Stomach (tissue), 19 donors: ENCODE measurements at places on chromosomes 3 and 15. TPM values are rescaled to one million over a fixed set of nuclear protein-coding genes. Genes with fewer than 3 reads are reported as not detected.

DNA sequence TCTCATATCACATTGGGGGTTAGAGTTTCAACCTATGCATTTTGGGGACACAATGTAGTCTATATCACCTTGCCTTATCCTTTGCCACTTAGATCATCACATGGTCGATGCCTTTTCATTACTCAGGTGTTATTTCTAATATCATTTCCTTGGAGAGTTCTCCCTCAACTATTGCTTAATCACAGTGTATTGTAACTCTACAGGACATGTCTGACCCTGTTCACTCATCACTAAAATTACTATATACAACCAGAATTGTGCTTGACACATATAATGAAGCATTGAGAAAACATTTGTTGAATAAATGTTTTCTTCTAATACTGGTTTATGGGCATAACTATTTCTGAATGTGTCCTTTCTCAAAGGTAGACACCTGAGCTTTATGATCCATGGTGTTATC is 207.4 kb downstream of the EPHA6 start:
- no peak for DNase-seq

DNA sequence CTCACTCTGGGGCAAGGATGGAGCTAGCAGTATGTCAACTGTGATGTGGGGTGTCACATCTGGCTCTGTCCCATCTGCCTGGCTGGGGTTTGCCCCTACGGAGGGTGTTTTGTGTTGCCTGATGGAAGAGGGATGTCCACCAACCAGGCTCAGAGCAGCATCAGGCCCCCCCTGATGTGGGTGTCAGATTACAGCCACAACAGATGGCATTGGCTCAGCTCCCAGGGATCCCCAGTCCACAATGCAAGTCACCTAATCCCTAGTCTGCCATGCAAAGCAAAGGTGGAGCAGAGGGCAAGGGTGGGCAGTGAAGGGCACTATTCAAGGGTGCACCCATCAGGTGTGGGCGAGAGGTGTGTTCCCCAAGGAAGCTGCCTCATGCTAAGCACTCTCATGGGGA is 48.9 kb upstream of the AMOTL2 start:
- no peak for DNase-seq

DNA sequence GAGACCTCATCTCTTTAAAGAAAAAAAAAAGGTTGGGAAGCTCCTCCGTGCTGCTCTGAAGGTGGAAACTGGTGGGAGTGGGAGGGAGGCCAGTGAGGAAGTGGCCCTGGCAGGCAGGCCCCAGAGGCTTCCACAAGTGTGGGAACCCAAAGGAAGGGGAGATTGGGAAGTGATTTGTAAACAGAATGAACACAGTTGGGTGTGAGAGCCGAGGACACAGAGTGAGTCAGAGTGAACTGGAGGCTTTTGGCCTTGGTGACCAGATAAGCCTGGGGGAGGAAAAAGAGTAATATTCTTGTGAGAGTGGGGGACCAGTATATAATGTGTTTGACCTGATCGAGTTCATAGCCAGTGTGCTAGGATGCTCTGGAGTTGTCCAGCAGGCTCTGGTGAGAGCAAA is 23.0 kb downstream of the MKRN2 start:
- DNase-seq = no peak

DNA sequence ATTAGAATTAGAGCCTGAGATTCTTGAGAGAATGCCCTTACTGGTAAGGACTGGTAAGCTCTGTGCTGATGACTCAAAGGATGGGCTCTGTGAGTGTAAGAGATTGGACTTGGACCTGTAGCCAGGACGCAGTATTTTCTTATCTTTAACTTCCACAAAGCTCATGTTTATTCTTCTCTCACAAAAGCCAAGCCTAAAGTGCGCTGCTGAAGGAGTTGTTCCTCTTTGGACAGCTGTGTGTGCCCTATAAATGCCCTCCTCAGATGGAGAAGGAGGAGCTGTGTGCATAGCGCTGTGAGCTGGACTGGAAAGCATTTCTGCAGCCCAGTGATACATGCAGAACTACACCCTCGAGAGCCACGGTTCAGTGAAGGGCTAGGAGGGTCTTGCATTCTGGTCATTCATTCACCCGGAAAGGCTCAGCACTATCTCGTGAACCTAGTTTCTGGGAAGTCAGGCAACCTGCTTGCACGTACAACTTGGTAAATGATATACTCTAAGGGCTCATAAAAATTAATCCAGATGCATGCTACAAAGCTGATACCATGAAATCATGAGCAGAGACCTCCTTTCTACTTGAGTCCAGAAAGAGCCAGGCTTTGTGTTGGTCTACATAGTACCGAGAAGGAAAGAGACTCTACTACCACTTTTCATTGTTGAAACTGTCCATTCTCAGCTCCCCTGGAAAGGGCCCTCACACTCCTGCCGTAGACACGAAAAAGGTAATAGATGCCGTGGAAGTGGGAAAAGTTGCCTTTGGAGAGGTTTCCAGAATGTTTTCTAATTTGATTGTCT is 103.0 kb upstream of the TBL1XR1 start:
- peak; percentile 85 for DNase-seq

DNA sequence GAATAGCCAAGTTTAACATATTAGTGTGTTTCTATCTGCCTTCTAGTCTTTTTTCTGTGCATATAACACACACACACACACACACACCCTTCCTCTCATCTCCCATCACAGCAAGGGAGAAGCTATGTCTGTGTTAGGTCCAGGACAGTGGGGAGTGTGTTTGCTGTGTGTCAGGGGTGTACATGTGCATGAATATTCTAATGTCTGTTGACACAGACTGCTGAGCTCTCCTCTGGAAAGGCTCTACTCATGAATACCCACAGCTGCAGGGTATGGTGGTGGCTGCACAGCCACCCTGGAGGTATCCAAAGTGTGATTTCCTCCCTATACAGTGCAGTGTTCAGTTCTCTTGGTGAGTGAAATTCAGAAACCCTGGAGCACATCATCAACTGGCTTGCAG is 42.9 kb downstream of the ARNT2 start:
- no peak for DNase-seq

- no peak for DNase-seq
These were observed 1.2 kb downstream of the RASGRF1 start for GRCh38 chr15:79089331-79089889.

- no peak for DNase-seq
These were observed 46.2 kb downstream of the CHL1 start for GRCh38 chr3:242602-243355.

GRCh38 chr15:28023422-28023821 is 75.7 kb downstream of the OCA2 start:
- no peak for DNase-seq

GRCh38 chr15:90407871-90408317 is 19.9 kb downstream of the IQGAP1 start:
- DNase-seq = peak; percentile 61

DNA sequence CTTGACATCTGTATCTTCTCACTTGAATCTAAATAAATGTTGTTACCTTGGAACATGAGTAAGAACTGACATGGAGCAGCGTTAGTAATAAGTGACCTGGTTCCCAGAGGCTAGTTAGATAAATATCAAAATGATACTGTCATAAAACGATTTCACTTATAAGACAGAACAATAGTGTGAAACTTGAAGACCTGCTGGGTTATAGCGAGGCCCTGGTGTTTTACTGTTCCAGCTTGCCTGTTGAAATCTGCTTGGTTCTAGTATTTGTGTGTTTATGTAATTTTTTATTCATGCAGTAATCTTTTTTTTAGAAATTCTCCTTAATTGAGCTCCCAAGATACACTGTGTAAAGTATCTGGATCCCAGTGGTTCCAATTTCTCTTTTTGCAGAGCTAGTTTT is 129.4 kb downstream of the CACNA2D3 start:
- no peak for DNase-seq

DNA sequence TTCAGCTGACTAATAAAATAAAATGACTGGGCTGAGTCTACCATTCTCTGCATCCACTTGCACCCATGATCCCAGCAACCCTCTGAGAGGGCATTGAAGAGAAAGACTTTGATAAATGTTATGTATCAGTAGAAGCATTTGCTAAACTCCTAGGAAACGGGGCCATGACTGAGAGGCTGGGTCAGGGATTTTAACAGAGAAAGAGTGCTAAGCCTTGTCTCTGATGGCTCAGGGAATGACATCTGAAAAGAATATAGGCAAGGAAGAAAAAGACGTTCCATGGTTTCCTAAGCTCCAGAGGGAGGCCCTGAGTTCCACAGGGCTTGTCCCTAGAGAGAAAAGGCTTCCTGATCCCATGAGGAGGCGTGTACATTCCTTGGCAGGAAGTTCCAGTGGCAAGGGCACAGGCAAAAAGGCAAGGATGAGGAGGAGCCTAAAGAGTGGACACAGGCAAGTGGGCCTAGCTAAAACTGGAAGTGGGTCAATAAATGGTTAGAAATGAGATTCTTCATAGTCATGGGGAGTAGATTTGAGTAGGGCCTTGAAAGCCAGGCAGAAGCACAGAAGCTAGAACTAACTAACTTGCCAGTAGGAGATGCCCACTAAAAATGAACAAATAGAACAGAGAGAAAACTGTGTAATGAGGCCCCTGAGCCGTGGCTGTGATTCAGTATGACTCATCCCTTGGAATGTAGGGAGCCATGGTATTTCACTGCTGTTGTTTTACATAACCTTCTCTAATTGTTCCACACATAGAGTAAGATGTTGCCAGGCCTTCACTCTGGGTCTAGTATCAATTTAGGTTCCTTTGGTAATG is 44.9 kb upstream of the MANF start:
- peak; percentile 68 for DNase-seq

- no peak for DNase-seq
These were observed 34.4 kb downstream of the TARS3 start for GRCh38 chr15:101689901-101690300.

DNA sequence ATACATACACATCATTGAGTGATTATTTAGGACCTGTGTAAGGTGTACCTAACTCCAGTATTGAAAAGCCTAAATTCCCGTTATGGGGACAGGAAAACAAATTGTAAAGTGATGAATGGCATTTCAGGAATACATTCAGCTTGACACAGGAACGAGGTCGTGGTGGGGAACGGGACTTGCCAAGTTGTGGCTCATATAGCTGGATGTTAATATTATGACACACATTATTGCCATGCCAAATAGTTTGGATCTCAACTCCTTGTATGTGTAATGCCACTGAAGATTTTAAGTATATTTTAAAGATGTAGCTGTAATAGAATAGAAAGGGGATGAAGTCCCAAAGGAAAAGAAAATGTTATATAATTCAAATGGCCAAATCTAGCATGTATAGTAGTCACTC is 227.2 kb upstream of the GOLIM4 start:
- no peak for DNase-seq

DNA sequence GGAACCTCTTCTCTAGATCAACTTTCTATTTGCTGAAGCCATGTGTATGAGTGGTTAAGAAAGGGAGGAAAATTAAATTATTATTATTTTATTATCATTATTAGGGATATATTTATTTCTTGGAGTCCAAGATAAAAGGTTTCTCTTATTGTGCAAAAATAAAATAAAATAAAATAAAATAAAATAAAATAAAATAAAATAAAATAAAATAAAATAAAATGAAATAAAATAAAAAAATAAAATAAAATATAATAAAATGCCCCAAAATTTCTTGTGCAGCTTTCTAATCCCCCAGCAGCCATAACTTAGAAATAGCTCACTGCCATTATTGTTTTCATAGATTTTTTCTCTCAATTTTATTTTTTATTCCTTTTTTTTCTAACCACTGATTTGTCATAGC is 526.8 kb downstream of the VGLL3 start:
- DNase-seq = no peak

- no peak for DNase-seq
These were observed 449.4 kb upstream of the PPP2R3A start for GRCh38 chr3:135516143-135516542.

DNA sequence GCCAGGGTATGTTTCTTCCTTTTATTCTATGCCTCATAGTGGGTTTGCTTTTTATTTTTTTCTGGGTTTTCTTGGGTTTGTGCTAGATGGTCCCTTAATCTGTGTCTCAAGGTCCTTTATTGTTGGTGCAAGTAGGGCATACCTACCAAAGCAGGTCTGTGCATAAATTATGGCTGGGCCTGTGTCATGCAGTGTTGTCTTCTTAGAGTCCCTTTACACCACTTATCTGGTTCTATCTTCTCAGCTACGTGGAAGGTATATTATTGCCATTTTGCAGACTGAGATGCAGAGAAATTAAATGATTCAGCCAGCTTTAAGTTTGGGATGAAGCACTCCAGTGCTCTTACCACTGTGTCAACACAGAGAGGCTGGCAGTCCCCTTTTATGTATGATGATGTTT is 293.5 kb upstream of the SOX2 start:
- no peak for DNase-seq

DNA sequence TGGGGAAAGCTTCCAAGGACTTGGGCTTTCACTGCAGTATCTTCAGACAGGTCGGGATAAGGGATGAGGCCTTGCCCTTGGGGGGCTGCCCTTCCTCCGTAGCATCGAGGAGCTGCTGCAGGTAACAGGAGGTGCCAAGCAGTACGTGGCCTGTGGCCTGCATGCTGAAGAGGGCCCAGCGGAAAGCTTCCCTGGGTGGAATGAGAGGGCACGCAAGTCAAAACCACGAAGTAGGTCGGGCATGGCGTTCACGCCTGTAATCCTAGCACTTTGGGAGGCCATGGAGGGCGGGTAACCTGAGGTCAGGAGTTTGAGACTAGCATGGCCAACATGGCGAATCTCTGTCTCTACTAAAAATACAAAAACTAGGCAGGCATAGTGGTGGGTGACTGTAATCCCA is 12.9 kb downstream of the CIDEC start:
- DNase-seq = no peak

DNA sequence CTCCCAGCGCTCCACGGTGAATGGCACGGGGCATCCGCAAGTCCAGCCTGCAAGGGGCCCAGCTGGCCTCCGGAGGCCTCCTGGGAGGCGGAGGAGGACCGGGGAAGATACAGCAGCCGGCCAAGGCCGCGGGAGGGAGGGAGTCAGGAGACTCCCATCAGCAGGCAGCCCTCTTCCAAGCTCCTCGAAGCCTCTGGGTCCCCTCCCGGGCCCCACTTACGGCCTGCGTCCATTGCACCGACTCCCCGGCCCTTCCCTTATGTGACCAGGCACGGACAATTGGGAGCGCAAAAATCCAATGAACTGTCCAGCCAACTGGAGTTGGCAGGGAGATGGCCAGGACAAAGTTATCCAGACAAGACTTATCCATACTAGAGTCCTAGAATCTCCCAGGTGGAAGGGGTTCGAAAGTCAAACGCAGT is 668 bp downstream of the MFGE8 start:
- DNase-seq = no peak

GRCh38 chr15:79887054-79887930 is 9.5 kb downstream of the MTHFS start:
- no peak for DNase-seq

GRCh38 chr15:36210426-36210825 is 369.0 kb upstream of the CDIN1 start:
- no peak for DNase-seq

GOLGA8G gene
- total RNA-seq = not detected

HRG gene
- not detected for total RNA-seq

TM4SF1 gene
- 468 TPM for total RNA-seq

MGLL gene
- total RNA-seq = 10.5 TPM

SLC35G2 gene
- total RNA-seq = 2.6 TPM

TEX55 gene
- not detected for total RNA-seq

CXCR6 gene
- not detected for total RNA-seq

CHRFAM7A gene
- total RNA-seq = 2.8 TPM

CDV3 gene
- total RNA-seq = 160 TPM

DUOXA2 gene
- 1.3 TPM for total RNA-seq

ZNF35 gene
- 2.3 TPM for total RNA-seq
